Activated T-cell treated with anti-CD3 and anti-CD28 coated beads, Interleukin-2, amount 50 U/mL, for 72 hours (primary cell): ENCODE measurements at places on chromosomes 7 and 10. TPM values are rescaled to one million over a fixed set of nuclear protein-coding genes. Genes with fewer than 3 reads are reported as not detected.

The SYT15B gene
- not detected for total RNA-seq

The RBP3 gene
- total RNA-seq: not detected

The HMX2 gene
- total RNA-seq: 1.1 TPM

The TAS2R4 gene
- total RNA-seq: 1.1 TPM

The STARD3NL gene
- total RNA-seq: 26.7 TPM

The TRPV6 gene
- total RNA-seq: 0.05 TPM

The HOXA7 gene
- total RNA-seq: not detected

The AOC1 gene
- total RNA-seq: not detected

The CDHR1 gene
- total RNA-seq: 0.36 TPM

The SLC18A2 gene
- total RNA-seq: not detected

The KCNMA1 gene
- 1.0 TPM for total RNA-seq

The TMEM176A gene
- 0.24 TPM for total RNA-seq

The DMBT1 gene
- total RNA-seq: not detected

The MYO3A gene
- total RNA-seq: not detected

The DPP6 gene
- not detected for total RNA-seq

The CALCR gene
- total RNA-seq: not detected

The INHBA gene
- 0.05 TPM for total RNA-seq

The DDX56 gene
- 59.9 TPM for total RNA-seq

The FKBP9 gene
- 0.84 TPM for total RNA-seq

The MYH16 gene
- not detected for total RNA-seq

The SKAP2 gene
- total RNA-seq: 9.7 TPM

The SPDYE2 gene
- not detected for total RNA-seq

The PVRIG gene
- 26.7 TPM for total RNA-seq
